Renal pelvis (tissue), 12 donors: ENCODE measurements at places on chromosomes 1 and 21.
A peak's percentile ranks its signal among the peaks of the same experiment; 100 is the strongest.

DNA sequence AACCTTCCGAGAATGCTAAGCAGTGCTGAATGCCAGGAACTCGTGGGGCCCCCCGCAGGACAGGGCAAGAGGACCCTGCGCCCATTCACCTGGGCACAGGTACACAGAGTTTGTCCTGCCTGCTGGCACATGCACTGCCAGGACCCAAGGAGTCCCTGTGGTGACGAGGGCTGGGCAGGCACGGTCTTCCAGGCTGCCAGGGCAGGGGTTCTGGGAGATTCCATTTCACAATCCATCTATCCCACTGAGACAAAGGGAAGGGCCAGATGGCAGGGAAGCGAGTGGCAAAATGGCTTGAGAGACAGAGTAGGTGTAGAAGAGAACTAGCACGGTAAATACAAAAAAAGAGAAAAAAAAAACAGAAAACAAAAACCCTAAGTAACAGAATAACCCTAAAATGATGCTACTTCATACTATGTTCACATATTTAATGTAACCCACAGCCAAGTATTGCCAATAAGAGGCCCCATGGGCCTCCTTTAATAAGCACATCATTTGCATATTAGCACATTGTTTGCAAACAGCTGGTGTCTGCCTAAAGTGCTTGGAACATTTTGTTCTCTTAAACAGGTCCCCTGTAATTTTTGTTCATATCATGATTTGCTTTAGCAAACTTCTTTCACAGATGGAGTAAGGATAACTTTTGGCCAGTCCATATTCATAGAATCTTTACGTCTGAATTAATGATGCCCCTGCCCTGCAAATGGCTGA is 83.8 kb downstream of the STUM start:
- no peak for DNase-seq

- DNase-seq, result no peak
Observed at GRCh38 chr1:89465201-89465600, 59.4 kb upstream of the LRRC8B start.

- DNase-seq, result no peak
Observed at GRCh38 chr1:228066891-228067654, 15.4 kb upstream of the ARF1 start.

GRCh38 chr1:226981386-226981817 is 41.3 kb downstream of the COQ8A start:
- no peak for DNase-seq

DNA sequence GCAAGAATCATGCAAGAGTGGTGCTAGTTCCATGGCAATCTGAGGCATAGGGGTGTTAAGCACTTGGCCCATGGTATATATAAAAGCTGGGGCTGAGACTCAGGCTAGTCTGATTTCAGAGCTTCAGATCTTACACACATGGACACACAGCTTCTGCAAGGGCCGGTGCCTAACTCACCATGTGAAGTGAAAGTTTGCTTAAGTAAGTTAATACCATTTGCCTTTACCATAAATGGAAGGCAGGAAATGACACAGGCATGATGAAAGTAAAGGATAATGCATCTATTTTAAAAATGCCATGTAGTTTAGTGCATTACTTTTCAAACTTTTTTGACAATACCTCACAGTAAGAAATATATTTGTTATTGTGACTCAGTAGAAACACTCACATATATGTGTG is 122.6 kb downstream of the KCNJ6 start:
- DNase-seq, result no peak

GRCh38 chr1:195054217-195054687 is 1554.0 kb downstream of the KCNT2 start:
- DNase-seq, result no peak

- no peak for DNase-seq
Observed at GRCh38 chr1:226624526-226624925, 76.0 kb downstream of the STUM start.

- no peak for DNase-seq
Observed at GRCh38 chr1:55524006-55524405, 308.8 kb upstream of the USP24 start.

DNA sequence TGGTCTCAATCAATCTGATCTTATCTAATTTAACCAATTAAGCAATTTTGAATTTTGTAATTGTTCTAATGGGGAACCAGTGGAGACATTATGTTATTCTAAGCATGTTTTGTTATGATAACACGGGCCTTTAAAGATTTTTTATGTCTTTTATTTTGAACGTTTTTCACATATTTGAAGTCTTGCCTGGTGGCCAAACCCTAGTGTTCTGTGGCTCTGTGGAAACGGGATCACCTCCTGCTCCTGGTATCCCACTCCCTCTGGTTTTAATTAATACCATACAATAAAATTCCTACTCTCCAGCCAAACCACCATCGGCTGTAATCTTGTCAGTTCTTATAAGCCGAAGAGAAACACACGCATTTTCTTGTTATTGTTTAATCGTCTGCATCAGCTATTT is 22.9 kb upstream of the LMO4 start:
- no peak for DNase-seq

- no peak for DNase-seq
Observed at GRCh38 chr1:100265562-100265930, 470 bp upstream of the RTCA start.

DNA sequence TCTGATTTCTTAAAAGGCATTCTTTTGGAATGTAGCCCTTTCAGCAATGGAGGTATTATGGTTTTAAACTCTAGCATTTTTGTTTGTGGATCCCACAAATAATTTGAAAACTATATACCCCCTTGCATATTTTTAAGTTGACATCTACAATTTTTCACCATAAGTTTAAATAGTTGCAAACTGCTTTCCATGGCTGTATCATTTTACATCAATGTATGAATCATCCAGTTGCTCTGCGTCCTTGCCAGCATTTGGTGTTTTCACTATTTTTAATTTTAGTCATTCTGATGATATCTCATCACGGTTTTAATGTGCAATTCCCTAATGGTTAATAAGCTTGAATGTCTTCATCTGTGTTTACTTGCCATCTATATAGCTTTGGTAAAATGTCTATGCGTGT is 20.7 kb downstream of the DIPK1A start:
- no peak for DNase-seq

DNA sequence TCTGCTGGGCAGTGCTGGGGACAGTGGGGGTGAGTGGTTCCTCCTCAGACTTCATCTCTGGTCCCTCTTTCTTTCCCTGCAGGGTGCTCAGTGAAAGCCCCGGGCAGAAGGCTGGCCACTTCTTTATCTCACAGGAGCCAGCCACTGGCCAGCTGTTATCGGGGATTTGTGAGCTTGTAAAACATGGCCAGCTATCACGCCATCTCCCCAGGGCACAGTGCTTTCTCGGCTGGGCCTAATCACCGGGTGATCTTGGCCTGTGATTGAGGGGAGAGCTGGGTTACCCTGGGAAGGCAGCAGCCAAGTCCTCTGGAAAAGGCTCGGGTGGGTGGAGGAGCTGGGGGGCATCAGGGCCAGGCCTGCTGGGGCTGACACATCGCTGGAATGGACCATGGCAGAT is 83.0 kb downstream of the IGSF21 start:
- DNase-seq, result no peak

- DNase-seq, result no peak
Observed at GRCh38 chr1:30484668-30485067, 238.7 kb downstream of the MATN1 start.

DNA sequence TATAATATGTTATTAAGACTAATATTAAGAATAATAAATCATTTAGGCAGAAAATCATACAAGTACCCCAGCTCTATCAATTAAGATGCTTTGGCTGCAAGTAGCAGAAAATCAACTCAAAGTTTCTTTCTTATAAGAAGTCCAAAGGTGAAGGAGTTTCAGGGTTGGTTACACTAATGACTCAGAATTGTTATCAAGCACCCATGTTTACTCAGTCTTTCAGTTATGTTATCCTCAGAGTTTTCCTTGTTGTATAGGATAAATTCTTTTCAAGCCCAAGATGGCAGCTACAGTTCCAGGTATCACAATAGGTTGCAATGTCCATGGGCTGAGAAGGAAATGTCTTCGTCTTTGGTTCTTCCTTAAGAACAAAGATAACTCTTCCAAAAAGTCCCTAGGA is 163.6 kb downstream of the TNFSF18 start:
- DNase-seq, result no peak

- peak; percentile 44 for DNase-seq
Observed at GRCh38 chr1:116311756-116312680, 61.0 kb upstream of the ATP1A1 start.

- no peak for DNase-seq
Observed at GRCh38 chr1:17834561-17835100, 79.5 kb downstream of the ACTL8 start.

DNA sequence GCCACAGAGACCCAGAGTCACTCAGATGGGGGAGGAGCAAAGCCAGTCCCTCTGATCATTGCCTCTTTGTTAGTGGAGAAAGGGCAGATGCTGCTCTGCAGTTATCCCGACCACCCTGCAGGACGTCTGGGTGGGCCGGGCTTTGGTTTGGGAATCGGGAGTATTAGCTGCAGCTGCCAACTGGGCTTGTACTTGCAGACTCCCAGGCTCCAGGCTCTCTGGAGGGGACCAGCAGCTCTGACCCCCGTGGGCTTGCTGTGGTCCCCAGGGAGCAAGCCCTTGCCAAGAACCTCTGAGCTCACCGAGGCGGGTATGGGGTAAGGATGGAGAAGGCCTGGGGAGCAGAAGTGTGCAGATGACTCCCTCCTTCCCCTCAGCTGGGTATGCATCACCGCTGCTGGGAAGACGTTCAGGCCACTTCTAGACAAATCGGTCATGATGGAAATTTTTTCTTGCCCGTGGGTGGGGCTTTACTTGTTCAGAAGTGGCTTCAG is 21.6 kb downstream of the MAPKAPK2 start:
- no peak for DNase-seq

DNA sequence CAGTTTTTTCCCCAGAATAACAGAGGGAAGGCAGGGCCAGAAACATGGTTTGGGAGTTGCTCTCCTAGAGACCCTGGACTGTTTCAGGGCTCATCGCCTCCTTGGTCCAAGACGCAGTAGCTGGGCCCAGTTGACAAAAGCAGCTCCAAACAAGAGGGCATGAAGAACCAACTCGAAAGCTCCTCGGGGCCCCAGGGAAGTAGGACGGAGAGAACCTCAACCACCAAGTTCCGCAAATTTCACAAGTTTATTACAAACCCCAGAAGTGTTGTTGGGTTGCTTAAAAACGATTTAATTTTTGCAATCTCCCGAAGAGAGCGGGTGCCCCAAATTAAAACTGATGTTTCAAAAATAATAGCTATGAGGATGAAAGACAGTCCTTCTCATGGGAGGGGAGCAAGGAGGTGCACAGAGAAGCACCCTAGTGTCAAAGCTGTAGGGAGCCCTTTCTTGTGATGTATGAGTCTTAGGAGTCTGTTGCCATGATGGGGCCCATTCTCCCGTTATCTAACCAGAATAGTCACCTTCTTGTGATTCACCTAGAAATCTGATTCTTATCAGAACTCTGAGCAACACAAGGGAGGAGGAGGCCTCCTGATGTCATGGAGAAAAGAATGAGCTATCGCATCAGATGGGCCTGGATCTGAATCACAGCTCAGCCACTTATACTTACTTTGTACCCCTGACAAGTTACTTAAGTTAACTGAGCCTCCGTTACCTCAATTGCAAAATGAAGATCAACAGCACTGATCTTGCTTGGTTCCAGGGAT is 165.7 kb upstream of the IRF2BP2 start:
- no peak for DNase-seq

DNA sequence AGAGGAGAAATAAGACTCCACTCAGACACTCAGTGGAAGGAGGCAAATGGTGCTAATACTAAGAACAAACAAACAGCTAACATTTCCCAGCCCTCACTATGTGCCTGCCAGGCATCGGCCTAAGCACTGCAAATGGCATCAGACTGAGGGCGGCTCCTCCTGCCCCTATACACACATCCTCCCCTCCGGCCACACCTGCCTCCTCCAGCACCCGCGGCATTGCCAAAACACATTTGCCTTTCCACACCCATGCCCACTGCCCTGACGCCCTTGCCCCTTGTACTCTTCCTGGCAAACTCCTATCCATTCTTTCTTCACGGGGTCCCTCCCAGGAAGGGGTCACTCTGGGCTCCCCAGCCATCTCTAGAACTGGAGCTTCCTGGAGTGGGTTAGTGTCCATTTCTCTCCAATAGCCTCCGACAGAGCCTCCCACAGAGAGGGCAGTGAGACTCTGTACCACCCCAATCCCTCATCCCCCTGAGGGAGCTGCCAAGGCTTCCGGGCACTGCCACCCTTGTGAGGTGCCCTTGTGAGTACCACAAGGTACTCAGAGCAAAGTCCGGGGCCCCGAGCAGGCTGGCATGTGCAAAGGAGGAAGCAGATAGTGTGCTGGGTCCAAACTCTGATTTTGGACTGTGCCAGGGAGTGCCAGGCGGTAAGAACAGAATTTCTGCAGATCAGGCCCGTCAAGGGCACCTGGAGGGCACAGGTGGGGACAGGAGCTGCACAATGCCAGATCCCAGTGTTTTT is 959 bp downstream of the AKR7A3 start:
- DNase-seq, result no peak

DNA sequence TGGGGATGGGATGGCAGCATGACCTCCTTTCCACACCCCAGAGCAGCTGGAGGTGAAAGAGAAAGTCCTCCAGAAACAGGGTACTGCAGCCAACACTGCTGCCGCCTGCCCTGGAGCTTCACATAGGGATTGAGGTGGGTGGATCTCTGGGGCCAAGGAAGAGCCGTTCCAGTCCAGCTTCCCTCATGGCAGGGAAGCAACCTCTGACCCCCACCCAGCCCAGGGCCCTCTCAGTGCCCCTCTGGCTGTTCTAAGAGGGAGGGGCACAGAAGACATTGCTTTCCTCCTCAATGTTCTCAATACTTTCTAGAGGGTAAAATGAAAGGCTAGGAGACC is 5.7 kb downstream of the KIF21B start:
- no peak for DNase-seq

GRCh38 chr1:104795931-104796330 is 1046.2 kb downstream of the AMY1C start:
- no peak for DNase-seq

GRCh38 chr1:225572422-225572821 is 80.5 kb downstream of the ENAH start:
- DNase-seq, result no peak

- no peak for DNase-seq
Observed at GRCh38 chr1:46940307-46940706, 969 bp downstream of the CYP4A11 start.

DNA sequence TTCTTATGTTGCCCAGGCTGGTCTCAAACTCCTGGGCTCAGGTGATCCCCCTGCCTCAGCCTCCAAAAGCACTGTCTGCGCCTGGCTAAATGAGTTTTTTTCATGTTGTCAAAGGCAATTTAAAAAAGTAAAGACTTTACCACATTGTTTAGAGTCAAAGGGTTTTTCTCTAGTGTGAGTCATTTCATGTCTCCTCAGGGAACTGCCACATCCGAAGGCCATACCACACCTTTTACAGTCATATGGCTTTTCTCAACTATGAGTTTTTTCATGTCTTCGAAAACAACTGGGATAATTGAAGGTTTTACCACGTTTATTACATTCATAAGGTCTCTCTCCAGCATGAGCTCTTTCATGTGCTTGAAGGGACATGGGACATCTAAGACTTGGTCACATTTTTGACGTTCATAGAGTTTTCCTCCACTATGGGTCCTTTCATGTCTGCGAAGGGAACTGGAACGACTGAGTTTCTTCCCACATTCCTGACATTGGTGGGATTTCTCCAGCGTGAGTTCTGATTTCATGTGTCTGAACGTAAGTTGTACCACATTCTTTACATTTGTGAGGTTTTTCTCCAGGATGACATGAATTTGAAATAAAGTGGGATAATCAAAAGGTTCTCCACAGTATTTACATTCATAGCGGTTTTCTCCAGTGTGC is 65.6 kb downstream of the UCHL5 start:
- DNase-seq, result no peak
